ENCODE measurements at places on chromosomes 2 and 18. TPM values are rescaled to one million over a fixed set of nuclear protein-coding genes. Genes with fewer than 3 reads are reported as not detected.

The PROC gene
- not detected for total RNA-seq

The COL4A3 gene
- not detected for total RNA-seq

The MYCN gene
- total RNA-seq, result 1.8 TPM

The CHRNG gene
- total RNA-seq, result not detected

The NT5DC4 gene
- not detected for total RNA-seq

The TUBA3D gene
- not detected for total RNA-seq

The ABCB6 gene
- total RNA-seq, result 17.8 TPM

The C1GALT1C1L gene
- 0.47 TPM for total RNA-seq

The C2orf42 gene
- total RNA-seq, result 8.4 TPM

The NEURL3 gene
- total RNA-seq, result 0.68 TPM

The FOXD4L1 gene
- not detected for total RNA-seq

The MPP4 gene
- total RNA-seq, result 24.4 TPM

The CNGA3 gene
- not detected for total RNA-seq

The GCKR gene
- total RNA-seq, result 1.8 TPM

The HDHD2 gene
- total RNA-seq, result 10.7 TPM

The IL1RL1 gene
- total RNA-seq, result 20.5 TPM

The LBX2 gene
- total RNA-seq, result 4.3 TPM
